ENCODE measurements at places on chromosomes 5 and 9.

GRCh38 chr5:102629827-102630605 is 125.1 kb upstream of the PAM start:
- DNase-seq, result no peak

GRCh38 chr9:97852001-97852398 is 1.0 kb upstream of the FOXE1 start:
- DNase-seq, result no peak

- no peak for DNase-seq
Measured at GRCh38 chr5:143064218-143064641, 294.1 kb downstream of the ARHGAP26 start.

- DNase-seq, result no peak
Measured at GRCh38 chr5:107853696-107854095, 183.0 kb upstream of the EFNA5 start.

GRCh38 chr9:72917892-72918509 is 34.9 kb downstream of the ALDH1A1 start:
- DNase-seq, result no peak

DNA sequence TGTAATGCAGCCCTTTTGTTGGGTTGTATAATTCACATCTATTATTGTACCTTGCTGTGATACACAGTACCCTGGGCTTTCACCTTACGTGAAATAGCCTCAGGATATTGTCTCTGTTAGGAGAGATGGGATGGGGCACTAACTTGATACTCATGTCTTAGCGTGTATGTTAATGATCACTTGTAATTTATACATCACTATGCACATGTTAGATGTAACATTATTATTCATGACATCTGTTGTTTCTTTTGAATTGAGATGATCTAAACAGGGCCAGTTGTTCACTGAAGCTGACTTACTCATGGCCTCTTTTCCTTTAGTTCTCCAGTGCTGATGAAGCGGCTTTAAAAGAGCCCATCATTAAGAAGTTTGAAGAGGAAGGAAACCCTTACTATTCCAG is 65.2 kb downstream of the MCCC2 start:
- DNase-seq, result no peak

DNA sequence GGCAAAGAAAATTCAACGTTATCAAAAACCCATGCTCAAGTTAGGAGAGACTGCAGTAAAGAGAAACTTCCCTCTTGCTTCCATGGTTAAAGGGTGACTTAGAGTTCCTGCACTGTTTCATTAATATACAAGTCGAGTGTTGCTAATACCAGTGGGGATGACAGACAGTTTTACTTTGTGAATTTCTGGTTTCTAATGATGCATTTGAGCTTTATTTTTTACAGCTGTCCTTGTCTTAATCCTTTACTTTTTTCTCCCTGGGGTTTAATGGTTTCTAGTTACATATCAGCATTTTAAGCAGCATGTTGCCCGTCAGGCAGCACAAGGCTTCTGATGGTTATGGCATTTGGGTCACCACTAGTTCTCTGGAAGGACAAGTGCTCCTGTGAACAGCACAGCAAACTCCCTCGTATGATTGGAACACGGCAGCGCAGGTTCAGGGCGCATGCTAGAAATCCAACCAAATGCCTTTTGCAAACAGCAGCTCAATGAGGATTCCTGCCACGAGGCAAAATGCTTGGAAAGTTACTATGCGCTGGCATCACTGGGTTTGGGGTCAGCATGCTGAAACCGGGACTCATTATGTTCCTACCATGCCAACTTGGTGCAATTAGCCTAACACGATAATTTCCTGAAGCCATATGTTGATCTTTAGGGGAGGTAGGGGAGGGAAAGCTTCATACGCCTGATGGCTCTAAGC is 463.8 kb downstream of the BNC2 start:
- no peak for DNase-seq

All from CD4-positive, alpha-beta T cell (primary cell).